Temporal lobe (tissue), 4 donors: ENCODE measurements at places on chromosomes 3 and 15. TPM values are rescaled to one million over a fixed set of nuclear protein-coding genes. Genes with fewer than 3 reads are reported as not detected.

DNAH1 gene
- total RNA-seq: 1.7 TPM

EHD4 gene
- total RNA-seq: 1.7 TPM

RBP2 gene
- not detected for total RNA-seq

SENP8 gene
- total RNA-seq: 3.4 TPM

KBTBD8 gene
- total RNA-seq: 9.8 TPM

COL6A6 gene
- 0.49 TPM for total RNA-seq

TLE3 gene
- total RNA-seq: 104 TPM

SLC6A11 gene
- 35.2 TPM for total RNA-seq

GOLGA6L25 gene
- total RNA-seq: not detected

SI gene
- total RNA-seq: not detected

TUSC2 gene
- total RNA-seq: 16.5 TPM

AADACL2 gene
- total RNA-seq: not detected

SUCNR1 gene
- 0.25 TPM for total RNA-seq

MLF1 gene
- total RNA-seq: 18.7 TPM

NRROS gene
- 0.49 TPM for total RNA-seq

AZI2 gene
- 34.2 TPM for total RNA-seq

HACL1 gene
- total RNA-seq: 20.9 TPM

PDZRN3 gene
- 28.0 TPM for total RNA-seq

ZNF774 gene
- total RNA-seq: 6.9 TPM

UTS2B gene
- total RNA-seq: not detected

SLCO2A1 gene
- 0.74 TPM for total RNA-seq

IRAK2 gene
- 3.4 TPM for total RNA-seq

PPP1R14D gene
- not detected for total RNA-seq

AQP9 gene
- total RNA-seq: 0.25 TPM

PLA2G4D gene
- total RNA-seq: not detected

FBXL22 gene
- total RNA-seq: 0.74 TPM

RBPMS2 gene
- total RNA-seq: not detected

MYZAP gene
- 0.25 TPM for total RNA-seq
